ENCODE measurements at places on chromosomes 2 and 18.
A peak's percentile ranks its signal among the peaks of the same experiment; 100 is the strongest.

DNA sequence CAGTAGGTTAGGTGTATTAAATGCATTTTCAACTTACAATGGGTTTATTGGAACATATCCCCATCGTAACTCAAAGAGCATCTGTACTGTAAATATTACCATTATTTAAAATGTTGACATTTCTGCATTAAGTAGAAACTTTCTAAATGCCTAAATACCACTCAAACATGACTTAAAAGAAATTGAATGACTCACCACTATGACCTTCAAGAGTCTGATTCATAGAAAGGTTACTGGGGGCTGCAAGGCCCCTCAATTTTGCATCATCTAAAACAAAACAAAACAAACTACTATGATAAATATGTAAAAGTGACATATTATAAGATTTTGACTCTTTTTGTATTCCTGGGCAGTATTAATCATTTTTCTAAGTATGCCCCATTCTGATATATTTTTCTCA, 7.6 kb downstream of the WDR35 start:
- DNase-seq = no peak

GRCh38 chr18:63099091-63099840, 220.3 kb downstream of the BCL2 start:
- DNase-seq = no peak

DNA sequence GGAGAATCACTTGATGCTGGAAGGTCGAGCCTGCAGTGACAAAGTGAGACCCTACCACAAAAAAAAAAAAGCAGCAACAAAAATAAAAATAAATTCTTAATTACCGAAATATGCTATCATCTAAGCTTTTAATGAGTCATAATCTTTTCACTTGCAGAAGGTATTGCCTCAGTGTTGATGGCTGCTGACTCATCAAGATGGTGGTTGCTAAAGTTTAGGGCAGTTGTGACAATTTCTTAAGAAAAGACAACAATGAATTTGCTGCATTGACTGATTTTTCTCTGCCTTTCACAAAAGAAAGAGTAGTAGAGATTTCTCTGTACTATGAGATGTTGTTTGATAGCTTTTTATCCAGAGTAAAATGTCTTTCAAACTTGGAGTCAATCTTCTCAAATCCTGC, 1809.0 kb downstream of the SUCLG1 start:
- DNase-seq = no peak

DNA sequence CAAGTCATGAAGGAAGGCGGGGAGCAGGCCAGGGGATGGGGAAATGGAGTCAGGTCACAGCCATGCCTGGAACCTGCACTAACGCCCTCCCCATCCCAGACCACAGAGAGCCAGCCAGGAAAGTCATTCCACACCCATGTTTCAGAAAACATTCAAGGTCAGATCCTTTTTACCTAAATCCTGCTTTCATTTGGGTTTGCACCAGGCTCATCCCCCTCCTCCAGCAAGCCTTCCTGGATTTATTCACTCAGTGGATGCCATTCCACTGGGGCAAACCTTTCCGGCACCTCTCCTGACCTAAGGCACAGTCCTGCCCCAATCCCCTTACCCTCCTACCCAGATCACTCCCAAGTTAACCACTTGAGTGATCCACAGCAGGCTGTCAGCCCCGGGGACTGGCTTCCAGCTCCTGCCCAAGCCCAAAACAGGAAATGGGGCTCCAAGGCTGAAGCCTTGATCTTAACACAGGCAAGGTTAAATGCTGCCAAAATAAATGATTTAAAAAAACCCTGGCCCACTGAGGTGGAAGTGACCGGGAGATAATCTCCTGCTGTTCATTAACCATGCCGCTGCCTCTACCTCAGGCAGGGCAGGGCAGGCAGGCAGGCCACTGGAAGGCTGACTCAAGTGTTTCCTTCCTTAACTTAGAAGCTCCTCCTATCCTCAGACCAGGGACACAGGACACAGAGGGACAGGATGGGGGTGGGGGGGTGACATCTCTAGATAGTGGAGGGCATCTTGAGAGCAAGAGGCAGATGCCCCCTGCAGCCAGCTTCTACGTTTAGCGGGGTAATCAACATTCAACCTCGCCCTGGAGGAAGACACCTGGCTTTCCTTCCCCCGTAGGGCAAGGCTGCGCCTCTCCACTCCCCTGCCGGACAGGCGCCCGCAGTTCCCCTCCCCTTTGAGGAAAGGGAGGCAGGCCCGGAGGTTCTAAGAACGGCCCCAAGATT, 1.4 kb downstream of the RAB11FIP5 start:
- DNase-seq = peak; percentile 7

DNA sequence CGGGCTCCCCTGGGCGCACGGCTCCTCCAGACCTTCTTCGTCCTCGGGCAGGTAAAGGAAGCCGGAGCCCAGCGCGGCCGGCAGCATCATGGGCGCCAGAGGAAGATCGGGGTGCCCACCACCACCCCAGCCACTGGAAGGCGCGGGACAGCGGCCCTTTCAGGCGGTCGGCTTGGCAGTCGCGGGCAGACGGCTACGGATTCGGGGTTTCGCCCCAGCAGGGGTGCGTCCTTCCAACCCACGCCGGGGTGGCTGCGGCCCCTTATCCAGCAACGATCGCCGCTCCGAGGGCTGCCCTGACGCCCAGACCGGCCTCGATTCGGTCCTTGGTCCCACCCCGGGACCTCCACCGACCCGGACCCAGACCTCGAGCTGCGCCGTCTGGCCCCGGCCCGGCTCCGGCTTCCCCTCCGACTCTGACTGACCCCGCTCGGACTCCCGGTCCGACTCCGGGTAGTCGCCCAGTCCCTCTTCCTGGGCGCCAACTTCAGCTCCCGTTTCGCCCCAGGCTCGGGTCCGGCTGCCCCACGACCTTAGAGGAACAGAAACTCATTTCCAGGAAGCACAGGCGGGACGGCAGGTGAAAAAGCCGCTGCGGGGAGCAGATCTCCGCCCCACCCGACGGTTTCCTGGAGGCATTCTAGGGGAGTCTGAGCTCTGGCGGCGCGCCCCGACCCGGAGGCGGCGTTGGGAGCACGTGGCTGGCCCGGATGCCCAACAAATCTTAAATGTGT, 30.2 kb upstream of the SSB start:
- DNase-seq = peak; percentile 53

- DNase-seq = no peak
These were observed 179.6 kb downstream of the DSC3 start for GRCh38 chr18:30862900-30863299.

- DNase-seq = no peak
These were observed 105.6 kb downstream of the HNRNPLL start for GRCh38 chr2:38496927-38497669.

DNA sequence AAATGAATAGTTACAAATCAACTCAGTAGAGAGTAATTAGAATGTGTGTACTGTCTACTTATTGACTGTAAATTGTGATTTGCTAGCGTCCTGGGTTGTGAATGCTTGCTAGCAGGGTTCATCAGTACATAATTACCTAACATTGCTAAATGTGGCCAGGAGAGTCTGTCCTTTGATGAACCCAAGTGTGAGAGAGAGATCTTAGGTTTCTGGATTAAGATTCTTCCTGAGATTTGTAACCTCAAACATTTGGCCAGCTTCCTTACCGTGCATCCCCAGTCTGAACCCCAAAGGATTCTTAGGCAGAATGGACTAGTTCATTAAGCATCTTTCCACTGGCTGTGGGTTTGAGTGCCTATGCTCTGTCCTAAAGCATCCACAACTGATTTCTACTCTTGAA, 84.0 kb upstream of the ITPRID2 start:
- DNase-seq = no peak

GRCh38 chr2:123826729-123827271, 198.3 kb upstream of the CNTNAP5 start:
- DNase-seq = no peak

GRCh38 chr18:58253871-58254270, 209.8 kb downstream of the NEDD4L start:
- no peak for DNase-seq

- DNase-seq = no peak
These were observed 1025.8 kb upstream of the CNTNAP5 start for GRCh38 chr2:122999258-122999657.

DNA sequence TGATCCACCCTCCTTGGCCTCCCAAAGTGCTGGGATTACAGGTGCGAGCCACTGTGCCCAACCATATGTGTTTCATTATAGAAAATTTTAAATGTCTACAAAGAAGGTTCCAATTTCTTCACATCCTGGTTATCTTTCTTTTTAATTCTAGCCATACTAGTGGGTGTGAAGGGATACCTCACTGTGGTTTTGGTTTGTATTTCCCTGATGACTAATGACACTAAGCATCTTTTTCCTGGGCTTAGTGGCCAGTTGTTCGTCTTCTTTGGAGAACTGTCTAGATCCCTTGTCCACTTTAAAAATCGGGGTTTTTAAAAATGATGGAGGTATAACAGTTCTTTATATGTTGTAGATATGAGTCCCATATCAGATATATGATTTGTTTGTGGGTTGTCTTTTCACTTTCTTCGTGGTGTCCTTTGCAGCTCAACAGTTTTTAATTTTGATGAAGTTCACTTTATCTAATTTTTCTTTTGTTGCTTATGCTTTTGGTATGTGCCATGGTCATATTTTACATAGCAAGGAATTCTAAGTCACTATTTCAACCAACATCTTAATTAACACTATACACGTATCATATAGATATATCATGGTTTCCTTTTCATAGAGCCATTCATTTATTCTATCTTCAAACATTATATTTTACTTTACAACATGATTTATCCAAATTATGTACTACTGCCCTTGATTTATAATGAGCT, 135.0 kb upstream of the RIOK3 start:
- no peak for DNase-seq

DNA sequence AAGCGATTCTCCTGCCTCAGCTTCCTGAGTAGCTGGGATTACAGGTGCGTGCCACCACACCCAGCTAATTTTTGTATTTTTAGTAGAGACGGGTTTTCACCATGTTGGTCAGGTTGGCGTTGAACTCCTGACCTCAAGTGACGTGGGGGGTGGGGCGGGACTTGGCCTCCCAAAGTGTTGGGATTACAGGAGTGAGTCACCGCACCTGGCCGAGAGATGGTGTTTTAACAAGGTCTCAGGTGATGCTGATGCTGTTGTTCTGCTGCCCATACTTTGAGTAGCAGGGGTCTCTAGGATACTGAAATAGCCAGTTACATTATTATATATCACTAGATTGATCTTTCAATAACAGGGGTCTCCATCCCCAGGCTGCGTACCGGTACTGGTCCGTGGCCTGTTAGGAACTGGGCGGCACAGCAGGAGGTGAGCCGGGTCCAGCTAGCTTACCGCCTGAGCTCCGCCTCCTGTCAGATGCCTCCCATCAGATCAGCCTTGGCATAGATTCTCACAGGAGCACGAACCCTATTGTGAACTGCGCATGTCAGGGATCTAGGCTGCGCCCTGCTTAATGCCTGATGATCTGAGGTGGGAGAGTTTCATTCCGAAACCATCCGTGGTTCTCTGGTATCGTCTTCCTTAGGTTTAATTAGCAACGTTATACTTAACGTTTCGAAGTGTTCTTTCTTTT, 48.3 kb upstream of the SLC38A11 start:
- DNase-seq = no peak

GRCh38 chr2:128941751-128942150, 623.1 kb upstream of the HS6ST1 start:
- DNase-seq = no peak

GRCh38 chr2:105919191-105919811, 174.6 kb downstream of the NCK2 start:
- DNase-seq = no peak

GRCh38 chr2:73685764-73686438, 43.7 kb upstream of the NAT8 start:
- no peak for DNase-seq

DNA sequence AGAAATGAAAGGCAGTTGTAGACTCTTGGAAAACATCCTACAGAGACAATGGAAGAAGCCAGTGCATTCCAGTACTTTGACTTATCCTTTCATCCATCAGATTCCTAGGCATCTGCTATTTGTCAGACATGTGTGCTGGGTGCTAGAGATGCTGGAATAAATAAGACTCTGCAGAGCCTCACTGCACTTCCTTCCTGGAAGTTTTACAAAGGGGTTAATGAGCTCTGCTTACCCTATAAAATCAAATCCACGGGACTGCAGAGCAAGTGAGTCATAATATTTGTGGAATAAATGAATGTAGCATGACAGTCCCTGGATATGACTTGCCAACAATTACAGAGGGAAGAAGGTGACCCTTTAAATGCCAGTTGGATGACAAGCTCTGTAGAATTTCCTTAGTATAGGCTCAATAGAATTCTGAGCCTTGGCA, 52.7 kb upstream of the NPAS2 start:
- DNase-seq = no peak

DNA sequence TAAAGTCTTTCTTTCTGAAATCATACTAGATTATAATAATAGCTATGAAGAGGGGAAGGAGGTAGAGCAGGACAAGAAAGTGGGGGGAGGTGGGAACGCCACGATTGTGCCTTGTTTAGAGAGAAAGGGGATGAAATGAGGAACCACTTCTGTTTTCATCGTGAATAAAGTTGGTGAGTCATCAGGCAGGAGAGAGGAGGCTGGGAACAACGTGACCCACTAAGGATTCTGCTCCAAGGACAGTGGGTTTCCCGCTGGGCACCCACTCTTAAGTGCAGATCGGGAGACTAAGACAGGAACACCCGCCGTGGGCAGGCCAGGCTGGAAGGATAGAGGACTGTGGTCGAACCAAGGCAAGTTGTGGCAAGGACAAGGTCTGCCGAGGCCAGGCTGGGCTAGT, 158.2 kb downstream of the L3MBTL4 start:
- DNase-seq = no peak

DNA sequence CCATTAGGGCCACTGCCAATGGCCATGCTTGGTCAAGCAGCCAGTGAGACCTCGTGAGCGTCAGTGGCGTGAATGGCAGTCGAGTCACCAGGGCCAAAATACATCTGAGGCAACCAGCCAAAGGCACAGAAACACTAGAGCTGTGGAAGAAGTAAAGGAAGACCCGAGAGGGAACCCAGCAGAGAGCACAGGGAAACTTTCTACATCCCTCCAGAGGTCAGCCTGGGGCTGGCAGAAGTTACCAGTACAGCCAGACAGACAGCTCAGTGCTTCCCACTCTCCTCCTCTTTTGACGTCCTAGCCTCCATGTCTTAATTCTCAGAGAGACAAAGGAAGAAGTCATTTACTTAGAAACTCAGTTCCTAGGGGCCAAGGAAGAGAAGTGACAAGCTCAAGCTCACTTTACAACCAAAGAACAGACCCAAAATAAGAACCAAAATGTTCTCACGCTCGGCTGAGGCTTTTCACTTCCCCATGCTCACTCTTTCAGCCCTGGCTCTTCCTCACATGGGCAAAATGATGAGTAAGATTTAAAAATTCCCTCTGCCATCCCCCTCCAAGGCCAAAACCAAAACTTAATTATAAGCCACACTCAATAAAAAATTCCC, 8.7 kb downstream of the CYRIA start:
- no peak for DNase-seq

- no peak for DNase-seq
These were observed 497.4 kb downstream of the CMPK2 start for GRCh38 chr2:6368281-6368680.

All from CD4-positive, alpha-beta memory T cell (primary cell).